ENCODE measurements at places on chromosomes 4 and X. TPM values are rescaled to one million over a fixed set of nuclear protein-coding genes. Genes with fewer than 3 reads are reported as not detected.

Gene VCX3A
- not detected for total RNA-seq

- no peak for DNase-seq
Observed at GRCh38 chr4:129342819-129343408, 247.0 kb downstream of the C4orf33 start.

DNA sequence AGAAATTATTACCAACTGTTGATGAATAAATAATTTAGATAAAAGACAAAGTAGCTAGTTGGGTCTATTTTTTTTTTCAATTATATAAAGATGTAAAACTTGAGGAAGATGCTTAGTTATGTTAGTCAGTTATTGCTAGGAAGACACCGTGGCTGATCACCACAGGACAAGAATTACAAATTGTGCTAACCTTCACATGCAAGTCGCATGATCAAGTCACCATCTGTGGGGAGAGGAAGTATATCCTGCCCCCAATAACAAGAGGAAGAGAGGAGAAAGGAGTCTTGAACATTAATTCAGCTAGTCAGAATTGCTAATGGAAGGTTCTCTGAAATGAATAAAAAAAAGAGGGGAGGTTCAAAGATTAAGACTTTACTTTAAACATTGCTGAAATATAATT lies 52.3 kb downstream of the CPEB2 start:
- no peak for DNase-seq

DNA sequence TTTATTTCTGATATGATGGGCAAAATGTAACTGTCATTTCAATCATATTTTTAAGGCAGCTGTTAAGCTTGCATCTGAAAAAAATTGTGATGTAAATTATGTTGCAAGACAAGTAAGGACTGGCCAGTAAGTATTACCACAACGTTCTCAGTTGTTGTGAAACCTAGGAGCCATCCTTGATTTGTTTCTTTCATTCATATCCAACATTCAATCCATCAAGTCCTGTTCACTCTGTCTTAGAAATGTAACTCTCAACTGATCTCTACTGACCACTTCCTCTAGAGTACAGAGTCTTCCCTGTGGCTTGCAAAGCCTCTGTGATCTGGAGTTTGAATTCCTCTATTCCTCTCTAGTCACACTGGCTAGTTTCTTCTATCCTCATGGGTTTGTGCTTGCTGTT lies 161.4 kb upstream of the MAD2L1 start:
- no peak for DNase-seq

GRCh38 chrX:68763481-68763880 lies 65.3 kb upstream of the EFNB1 start:
- DNase-seq = no peak

All from B cell (primary cell).